ENCODE measurements at places on chromosomes 11 and 22.

- DNase-seq: peak; percentile 86
Observed at GRCh38 chr11:121802542-121802941, 313.5 kb downstream of the BLID start.

- peak; percentile 13 for DNase-seq
Observed at GRCh38 chr22:50731811-50732624, 6.0 kb upstream of the ACR start.

DNA sequence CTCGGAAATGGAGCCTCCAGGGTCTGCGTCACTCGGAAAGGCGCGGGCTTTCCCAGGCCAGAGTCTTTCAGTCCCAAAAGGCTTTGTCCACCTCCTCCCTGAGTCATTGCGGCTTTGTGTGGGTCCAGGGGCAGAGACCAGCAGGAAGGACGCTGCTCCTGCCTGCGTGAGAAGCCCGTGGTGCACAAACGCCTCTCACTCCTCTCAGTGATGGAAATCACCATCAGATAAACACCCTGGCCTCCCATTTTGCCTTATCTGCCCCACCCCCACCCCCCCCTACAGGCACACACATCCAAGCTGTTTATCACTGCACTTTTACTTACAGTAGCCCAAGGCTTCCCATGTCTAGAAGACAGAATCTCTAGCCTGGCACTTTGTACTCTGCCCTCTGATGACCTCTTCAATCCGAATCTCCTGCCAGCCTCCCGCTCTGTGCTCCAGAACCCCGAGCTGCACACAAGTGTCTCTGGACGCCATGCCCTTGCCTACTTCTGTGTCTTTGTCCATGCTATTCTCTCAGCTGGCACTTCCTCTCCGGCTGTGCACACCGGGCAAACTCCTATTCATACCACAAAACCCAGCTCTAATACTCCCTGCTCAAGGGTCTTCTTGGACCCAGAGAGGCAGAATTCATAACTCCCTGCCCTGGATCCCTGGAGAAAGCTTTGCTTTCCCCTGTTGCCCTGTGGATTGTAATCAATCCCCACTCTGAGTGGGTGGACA, 954.6 kb downstream of the TBC1D22A start:
- no peak for DNase-seq

DNA sequence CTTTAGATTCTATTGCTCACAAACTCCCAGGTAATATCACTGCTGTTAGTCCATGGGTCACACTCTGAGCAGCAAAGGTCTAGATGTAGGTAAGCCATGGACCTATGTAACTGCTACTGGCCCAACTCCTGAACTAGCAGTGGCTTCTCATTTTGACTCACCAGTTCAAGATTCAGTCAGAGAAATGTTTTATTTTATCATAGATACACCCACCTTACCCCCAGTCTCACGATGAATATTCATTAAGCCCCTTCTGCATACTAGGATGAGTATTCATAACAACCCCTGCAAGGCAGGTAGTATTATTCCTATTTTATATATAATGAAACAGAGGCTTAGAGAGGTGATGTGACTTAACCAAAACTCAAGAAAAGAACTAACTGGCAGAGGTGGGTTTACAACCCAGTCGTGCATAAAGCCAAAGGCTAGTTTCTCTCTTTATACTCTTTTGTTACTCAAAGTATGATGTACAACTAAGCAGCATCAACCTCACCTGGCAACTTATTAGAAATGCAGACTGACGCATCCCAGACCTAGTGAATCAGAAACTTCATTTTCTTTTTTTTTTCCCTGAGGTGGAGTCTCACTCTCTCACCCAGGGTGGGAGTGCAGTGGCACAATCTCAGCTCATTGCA, 957.6 kb upstream of the CCDC90B start:
- no peak for DNase-seq

GRCh38 chr11:95289378-95290101, 58.5 kb upstream of the SESN3 start:
- DNase-seq: no peak

DNA sequence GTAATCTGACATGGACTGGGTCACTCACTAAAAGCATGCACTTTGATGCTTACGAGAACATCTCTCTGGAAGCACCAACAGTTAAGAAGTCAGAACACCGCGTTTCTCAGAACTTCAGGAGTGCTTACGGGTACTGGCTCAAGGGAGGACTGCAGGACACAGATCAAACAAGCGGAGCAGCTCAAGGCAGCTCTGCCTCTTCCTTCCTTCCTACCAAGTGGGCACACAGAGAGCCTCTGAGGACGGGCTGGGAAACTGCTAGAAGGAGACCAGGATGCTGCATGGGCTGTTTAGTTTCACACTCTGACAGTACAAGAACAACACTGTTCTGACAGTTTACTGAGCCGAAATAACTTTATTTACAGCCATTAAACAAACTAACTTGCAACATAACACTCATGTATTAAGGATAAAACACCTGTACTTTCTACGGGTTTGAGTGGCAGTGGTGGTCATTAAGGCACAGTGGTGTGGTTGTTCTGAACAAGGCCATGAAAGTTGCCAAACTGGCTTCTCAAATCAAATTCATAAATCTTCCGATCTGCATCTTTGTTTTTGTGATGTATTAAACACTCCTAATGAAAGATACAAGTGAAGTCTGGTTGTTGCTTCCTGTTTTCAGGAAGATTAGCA, 37.5 kb downstream of the ARFGAP3 start:
- no peak for DNase-seq

- no peak for DNase-seq
Observed at GRCh38 chr22:35065796-35066218, at the start of gene ISX. Gene ISX (plus strand): TSS chr22:35066158. CDS start chr22:35067088, 930 bp downstream.

DNA sequence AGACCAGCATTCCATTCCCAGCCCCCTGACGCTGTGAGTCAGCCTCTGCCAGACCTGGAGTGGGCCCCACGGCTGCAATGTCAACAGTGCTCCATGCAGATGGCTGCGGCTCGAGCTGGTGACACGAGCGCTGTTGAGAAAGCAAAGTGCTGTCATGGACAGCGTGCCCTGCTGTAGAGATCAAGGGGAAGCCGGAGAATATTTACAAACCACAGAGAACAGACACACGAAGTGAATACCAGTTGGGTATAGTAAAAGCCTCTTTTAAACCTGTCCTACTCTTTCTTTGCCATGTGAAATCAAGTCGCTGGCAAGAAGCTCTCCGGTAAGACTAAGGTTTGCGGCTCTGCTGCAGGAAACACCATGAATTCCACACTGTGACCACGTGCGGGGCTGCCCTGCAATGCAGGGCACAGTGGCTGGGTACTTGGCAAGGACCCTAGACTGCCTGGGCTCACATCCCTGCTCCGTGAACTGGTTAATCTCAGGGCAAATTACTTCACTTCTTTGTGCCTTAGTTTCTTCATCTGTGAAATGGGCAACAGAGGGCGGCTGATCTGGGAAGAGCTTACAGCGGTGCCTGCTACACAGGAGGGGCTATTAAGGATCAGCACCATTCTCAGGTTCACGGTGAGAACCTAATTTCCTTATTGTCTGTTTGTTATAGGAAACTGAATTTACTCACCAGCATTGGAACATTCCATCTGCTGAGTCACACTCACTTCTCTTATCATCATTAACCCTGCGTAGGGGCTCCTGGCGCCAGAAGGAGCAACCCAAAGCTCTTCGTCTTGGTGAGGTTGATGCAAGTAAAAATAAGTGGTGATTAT, 27.8 kb upstream of the ELFN2 start:
- DNase-seq: no peak

- DNase-seq: peak; percentile 77
Observed at GRCh38 chr11:849104-849824, 6.6 kb downstream of the TSPAN4 start.

- DNase-seq: no peak
Observed at GRCh38 chr11:2694495-2694894, 5.3 kb downstream of the KCNQ1OT1 start.

GRCh38 chr11:67584205-67584880, 731 bp downstream of the GSTP1 start:
- DNase-seq: peak; percentile 81

GRCh38 chr11:90134478-90135003, at the start of gene NAALAD2:
Gene NAALAD2 (plus strand): TSS chr11:90134663. CDS start chr11:90134759, 96 bp downstream.
- peak; percentile 68 for DNase-seq

DNA sequence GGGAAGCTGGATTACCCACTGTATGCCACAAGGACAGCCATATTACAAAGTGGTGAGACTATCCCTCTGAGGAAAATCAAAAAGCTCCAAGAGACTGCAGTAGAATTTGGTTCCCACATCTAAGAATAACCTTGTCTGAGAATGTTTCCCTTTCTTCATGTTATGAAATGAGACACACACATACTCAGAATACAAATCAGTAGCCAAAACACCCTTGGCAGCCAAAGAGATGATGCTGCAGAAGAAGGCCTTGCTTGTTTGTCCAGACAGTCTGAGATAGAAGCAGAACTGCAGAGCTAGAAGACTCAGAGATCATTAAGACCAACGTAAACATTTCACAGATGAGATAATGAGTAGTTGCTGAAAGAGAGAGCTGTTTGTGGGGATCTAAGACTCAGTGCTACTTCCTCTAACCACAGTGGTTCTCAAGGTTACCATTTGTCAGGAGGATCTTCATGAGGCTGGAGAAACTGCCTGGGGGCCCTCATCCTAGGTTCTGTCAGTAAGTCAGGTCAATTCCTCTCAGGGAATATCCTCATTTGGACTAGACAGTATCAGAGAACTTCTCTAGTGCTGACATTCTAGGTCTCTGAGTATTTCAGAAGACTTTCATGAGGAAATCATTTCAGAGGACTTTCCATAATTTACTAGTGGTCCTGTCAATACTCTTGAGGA, 38.9 kb downstream of the RELT start:
- DNase-seq: no peak

GRCh38 chr11:120178561-120179056, 32.2 kb upstream of the OAF start:
- DNase-seq: peak; percentile 50

- no peak for DNase-seq
Observed at GRCh38 chr11:118226781-118227180, 2.0 kb upstream of the JAML start.

DNA sequence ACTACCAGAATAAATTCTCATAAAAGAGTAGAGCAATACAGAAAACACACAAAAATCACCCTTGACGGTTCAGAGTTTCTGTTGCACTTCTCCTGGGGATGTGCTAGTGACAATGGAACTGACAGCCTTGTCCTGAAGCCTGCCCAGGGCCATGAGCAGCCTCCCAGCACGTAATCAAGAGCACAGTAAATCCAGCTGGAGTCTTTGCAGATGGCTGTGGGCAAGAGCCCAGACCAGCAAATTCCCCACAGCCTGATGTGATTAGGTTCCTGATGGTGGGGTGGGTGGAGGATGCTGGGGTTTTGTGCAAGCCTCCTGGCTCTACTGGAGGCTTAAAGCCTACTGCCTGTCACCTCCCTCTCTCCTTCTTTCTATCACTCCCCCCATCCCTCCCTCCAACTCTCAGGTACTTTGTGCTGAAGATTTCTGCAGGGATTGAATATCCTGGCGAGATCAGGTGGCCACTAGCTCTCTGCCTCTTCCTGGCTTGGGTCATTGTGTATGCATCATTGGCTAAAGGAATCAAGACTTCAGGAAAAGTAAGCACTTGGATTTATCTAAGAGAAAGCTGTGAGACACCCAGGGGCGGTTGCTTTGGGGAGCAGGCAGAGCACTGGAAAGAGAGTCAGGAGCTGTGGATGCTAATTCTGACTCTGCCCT, 18.1 kb downstream of the SLC6A5 start:
- DNase-seq: no peak

DNA sequence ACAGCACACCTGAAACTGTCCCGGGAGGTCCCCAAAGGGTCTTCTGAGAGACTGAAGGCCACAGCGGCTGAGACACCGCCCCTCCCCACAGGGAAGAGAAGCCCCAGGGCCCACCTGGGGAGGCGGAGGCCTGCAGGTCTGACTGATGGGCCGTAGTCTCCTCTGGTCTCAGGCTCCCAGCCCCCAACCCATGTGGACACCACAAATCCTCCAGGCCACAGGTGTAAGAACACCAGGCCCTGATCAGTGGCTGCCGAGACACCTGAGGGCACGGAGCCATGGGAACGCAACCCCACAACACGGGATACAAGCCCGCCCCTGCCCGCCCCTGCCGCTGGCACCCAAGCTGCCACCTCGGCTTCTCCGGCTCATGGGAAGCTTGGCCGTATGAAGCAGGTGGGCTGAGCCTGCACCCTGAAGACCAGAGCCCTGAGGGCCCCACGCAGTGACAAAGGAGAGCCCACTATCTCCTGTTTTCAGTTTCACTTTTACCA, 46.3 kb downstream of the BRD1 start:
- DNase-seq: no peak

GRCh38 chr11:69942333-69942820, 123.2 kb upstream of the FGF3 start:
- no peak for DNase-seq

- no peak for DNase-seq
Observed at GRCh38 chr11:20374741-20375300, 11.3 kb downstream of the HTATIP2 start.

DNA sequence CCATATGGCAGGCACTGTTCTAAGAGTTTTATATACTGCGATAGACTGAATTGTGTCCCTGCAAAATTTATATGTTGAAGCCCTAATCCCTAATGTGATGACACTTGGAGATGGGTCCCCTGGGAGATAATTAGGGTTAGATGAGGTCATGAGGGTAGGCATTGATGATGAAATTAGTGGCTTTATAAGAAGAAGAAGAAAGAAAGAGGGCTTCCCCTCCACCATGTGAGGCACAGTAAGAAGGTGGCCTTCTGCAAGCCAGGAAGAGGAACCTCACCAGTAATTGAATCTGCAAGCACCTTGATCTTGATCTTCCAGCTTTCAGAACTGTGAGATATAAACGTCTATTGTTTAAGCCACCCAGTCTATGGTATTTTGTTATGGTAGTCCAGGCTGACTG, 46.6 kb upstream of the TENM4 start:
- DNase-seq: no peak

DNA sequence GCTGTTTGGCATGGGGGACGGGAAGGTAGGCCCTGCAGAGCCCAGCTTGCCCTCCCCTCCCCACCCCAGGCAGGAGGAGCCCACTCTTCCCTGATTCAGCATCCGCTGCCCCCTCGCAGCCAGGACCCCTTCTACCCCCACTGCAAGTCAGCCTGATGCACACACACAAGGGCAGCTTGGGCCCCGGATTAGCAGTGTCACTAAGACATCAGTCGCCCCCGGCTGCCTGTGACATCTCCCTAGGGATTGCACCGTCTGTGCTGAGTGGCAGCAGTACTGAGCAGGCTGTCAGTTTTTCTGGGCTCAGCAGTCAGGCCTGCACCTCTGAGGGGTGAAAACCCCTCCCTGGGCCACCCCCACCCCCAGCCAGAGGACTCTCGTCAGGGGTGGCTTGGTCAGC, 30.4 kb upstream of the SYT7 start:
- DNase-seq: no peak

DNA sequence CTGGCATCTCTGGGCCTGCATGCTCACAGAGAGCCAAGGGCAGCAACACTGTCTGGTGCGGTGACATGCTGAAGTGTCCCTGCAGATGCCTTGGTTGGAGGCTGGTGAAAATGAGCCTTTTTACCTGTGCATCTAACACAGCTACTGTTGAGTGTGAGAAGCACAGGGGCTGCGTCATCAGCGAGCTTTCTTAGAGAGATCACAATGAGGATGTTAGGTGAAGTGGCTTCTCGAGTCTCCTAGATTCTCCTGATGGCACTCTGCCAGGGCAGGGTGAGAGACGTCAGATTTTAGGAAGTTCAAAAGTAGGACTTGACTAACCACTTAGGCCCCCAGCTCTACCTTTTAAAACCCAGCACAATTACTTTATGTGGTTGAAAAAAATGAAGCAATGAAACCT, 3.6 kb upstream of the SLC15A3 start:
- no peak for DNase-seq
